CD4-positive, CD25-positive, alpha-beta regulatory T cell (primary cell): ENCODE measurements at places on chromosomes 1 and 21.

GRCh38 chr1:89261926-89262515 is 10.6 kb downstream of the GBP5 start:
- DNase-seq: no peak

DNA sequence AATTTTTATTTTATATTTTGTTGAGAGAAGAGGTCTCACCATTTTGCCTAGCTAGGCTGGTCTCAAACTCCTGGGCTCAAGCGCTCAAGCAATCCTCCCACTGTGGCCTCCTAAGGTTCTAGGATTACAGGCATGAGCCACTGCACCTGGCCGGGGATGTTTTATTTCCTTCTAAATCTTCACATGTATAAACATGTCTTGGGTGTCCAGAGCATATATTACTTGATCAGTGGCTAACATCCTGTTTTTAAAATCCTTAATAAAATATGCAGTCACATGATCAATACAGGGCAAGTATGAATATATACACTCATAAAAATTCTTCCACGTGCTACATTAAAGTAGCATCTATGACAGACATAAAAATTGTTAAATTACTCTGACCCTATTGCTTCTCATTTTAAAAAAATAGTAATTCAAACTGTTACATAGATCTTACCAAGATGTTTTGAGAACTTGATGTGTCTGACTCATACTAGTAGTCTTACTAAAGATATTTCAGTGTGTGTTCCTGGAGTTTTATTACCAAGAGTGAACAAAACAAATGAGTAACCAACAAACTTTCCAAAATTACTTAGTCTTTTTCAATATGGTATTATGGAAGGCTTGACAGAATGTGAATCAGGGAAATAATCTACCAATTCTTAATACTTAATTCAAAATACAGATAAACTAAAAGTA is 222.5 kb downstream of the SLC45A1 start:
- DNase-seq: no peak

DNA sequence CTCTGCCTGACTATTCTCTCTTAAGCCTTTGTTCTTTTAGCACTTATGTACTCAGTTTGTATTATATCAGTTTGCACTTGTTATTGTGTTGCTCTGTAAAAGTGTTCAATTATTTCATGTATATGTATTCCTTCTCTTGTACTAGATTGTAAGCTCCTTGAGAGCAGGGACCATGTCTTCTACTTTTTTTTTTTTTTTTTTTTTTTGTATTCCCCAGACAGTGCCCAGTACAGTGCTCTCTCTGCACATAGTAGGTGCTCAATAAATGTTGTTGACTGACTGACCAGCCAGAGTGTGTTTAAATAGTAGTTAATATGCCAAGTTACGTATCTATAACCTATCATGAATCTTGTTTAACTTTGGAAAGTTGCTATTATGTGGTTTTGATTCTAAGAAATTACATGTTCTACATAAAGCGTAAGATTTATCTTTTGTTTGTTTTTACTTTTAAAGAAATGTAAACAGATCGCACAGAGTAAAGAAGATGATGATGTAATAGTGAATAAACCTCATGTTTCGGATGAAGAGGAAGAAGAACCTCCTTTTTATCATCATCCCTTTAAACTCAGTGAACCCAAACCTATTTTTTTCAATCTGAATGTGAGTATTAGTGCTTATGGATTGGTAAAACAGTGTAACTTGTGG is 16.1 kb downstream of the SON start:
- DNase-seq: no peak

DNA sequence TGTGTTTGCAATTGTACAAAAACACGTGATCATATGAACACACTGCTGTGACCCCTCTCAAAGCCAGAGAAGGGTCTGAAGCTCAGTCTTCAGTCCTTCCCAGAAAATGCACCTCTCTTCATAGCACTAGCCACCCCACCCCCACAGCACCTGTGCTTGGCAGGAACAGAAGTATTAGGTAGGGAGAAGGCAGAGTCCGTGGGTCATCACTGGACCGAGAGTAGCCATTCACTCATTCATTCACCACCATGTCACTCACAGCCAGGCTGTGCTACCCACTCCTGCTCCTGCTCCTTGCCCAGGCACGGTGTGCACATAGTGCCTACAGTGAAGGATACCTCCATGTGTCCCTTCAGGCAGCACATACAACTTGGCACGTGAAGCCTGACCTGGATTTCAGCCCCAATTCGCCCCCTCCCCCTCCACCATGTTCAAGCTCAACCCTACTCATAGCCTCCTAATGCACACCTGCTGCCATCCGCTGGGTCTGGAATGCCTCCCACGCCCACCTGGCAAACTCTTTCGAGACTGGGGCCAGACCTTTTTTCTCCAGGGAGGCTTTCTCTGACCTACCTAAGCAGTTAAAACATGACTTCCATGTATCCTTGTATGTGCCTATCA is 81.9 kb upstream of the GALNT2 start:
- no peak for DNase-seq

- no peak for DNase-seq
These were observed 77.4 kb downstream of the ACBD6 start for GRCh38 chr1:180424848-180425457.

DNA sequence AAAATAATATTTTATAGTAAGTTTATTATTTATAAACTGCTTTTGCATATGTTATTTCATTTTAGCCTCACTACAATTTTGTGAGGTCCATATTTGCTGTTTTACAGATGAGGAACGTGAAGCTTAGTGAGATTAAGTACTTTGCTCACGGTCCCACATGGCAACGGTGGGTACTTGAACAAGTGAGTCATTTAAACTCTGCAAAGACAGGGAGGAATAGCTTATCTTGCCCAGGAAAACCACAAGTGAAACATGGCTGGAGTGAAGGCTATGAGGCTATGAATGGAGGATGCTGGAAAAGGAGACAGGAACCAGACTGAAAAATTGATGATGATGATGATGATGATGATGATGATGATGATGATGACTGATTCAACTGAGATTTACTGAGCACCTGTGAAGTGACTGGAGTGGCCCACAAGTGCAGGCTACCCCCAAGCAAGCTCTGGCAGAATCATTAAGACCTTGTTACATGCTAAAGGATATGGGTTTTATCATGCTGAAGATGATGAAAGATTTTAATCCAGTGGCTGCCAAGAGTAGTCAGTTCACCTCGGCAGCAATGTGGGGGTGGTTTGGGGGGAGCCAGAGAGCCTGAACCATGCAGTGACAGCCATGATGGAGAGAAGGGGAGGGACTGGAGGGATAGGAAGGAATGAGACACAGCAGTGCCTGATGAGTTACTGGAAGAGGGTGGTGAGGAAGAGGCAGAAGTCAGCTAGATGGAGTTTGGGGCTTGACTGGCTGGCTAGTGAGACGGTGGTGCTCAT is 1.4 kb upstream of the ABCA4 start:
- DNase-seq: no peak

- no peak for DNase-seq
These were observed 198.7 kb downstream of the ZC3H11B start for GRCh38 chr1:219414250-219414649.

DNA sequence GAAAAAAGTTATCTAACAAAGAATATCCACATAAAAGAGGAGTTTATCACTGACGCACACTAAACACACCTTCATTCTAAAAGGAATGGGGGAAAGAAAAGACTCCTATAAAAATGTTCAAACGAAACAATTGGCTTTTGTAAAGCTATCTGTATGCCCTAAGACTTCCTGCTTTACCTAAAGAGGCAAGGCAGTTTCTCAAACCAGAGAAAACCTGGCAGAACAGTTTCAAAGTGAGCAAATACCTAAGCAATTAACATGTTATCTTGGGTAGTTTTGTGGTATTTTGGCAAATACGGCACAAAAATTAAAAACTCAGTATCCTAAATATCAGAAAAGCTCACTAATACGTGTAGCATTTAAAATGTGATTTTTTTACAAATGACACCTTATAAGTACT is 1.9 kb downstream of the PUM1 start:
- DNase-seq: no peak

DNA sequence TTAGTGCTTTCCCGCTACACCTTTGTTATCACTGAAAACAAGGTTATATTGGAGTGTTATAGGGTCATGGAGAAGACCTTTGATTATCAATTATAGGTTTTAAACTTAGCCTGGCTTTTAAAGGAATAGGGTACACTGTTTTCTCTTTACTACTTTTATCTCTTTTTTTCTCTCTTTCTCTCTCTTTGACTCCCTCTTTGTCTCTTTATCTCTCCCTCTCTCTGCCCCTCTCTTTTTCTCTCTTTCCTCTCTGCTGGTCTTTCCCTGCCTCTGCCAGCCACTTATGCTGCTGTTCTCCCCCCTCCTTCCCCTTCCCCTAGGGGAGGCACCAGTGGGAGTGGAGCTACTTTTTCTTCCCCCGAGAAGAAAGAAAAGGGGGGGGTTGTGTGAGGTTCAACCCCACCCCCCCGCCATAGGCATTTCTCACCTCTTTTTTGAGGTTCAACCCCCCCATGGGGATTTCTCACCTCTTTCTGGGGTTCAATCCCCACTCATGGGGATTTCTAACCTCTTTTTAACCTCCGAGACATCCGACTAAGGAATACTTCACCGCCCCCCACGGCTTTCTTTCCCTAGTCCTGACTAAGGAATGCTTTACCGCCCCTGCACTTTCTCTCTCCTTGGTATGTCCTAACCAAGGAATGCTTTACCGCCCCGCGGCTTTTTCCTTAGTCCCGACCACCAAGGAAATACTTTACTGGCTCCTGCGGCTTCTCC is 17.2 kb upstream of the ZBTB8B start:
- DNase-seq: no peak

DNA sequence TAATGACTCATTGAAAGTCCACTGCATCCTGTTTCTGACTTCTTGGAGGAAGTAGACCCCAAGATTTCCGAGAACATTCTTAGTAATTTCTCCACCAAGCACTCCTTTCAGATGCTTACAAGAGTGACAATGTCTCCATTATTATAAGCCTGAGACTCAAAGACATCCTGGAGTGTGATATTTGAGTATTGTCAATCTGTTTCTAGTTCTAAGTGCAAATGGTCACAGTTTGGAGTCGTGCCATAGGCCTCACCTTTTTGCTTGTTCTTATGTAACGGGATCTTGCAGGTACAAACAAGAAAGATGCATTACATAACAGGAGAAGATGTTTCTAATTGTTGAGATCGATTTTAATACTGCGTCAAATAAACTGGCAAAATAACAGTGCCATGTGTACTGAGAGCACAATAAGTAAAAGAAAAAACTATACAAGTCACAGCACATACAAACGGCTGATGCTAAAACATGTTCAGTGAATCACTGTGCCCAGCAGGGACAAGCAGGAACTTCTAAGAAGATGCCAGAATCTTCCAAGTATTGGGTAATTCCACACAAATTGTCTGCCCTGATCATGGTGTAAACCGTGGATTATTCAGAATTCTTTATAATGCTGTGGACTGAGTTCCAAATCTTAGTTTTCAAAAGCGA is 54.1 kb downstream of the CD2 start:
- no peak for DNase-seq

GRCh38 chr1:12448746-12449177 is 169.2 kb downstream of the DHRS3 start:
- DNase-seq: peak; percentile 41

DNA sequence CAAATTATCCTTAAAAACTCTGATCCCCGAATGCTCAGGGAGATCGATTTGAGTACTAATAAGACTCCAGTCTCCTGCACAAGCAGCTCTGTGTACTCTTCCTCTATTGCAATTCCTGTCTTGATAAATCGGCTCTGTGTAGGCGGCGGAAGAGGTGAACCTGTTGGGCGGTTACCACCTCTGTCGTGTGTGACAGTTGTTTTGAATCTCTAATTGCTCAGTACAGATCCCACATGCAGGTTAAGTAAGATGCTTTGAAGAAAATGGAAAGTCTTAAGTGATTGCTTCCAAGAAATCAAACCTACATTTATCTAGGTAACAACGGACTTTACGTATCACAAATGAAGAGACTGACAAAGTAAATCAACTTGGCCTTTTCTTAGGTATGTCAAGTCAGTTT is 35.5 kb downstream of the COA6 start:
- peak; percentile 11 for DNase-seq

GRCh38 chr1:147757015-147757990 is 3.1 kb downstream of the GJA5 start:
- DNase-seq: no peak

- DNase-seq: no peak
These were observed 2.6 kb upstream of the EEIG2 start for GRCh38 chr1:108557296-108557695.

DNA sequence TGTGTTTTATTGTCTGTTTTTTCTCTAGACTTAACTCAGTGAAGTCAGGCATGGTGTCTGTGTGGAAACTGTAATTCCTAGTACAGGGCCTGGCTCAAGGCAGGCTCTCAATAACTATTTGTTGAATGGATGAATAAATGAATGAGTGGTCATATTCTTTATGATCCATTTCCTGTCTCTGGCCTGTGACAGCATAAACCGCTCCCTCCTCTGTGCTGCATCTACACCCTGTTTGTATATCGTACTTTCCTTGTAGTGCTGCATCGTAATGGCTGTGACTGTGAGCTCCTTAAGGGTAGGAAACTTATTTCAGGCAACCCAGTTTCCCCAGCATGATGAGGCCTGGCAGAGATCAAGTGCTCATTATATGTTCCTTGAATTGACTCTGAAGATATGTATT is 337.5 kb upstream of the USP24 start:
- no peak for DNase-seq

- DNase-seq: no peak
These were observed 68.3 kb upstream of the RHOU start for GRCh38 chr1:228666686-228667623.

- DNase-seq: no peak
These were observed 43.9 kb downstream of the ABCG1 start for GRCh38 chr21:42262831-42263231.
